ENCODE measurements at places on chromosomes 5 and 9. TPM values are rescaled to one million over a fixed set of nuclear protein-coding genes. Genes with fewer than 3 reads are reported as not detected.

CCL21 gene
- 3.7 TPM for total RNA-seq

FBP2 gene
- total RNA-seq: not detected

KCNV2 gene
- total RNA-seq: not detected

CCDC183 gene
- total RNA-seq: not detected

LHFPL2 gene
- total RNA-seq: 2.2 TPM

- no peak for DNase-seq
- H3K4me3 ChIP-seq: no peak overlapping the region
- no peak overlapping the region for H3K27ac ChIP-seq
- no peaks in the 10 kb centered on the region for H3K27me3 ChIP-seq
- peaks cover 7% of the 10 kb centered on the region for H3K4me1 ChIP-seq
These were observed 227.4 kb downstream of the NR3C1 start for GRCh38 chr5:143176048-143176447.

DNA sequence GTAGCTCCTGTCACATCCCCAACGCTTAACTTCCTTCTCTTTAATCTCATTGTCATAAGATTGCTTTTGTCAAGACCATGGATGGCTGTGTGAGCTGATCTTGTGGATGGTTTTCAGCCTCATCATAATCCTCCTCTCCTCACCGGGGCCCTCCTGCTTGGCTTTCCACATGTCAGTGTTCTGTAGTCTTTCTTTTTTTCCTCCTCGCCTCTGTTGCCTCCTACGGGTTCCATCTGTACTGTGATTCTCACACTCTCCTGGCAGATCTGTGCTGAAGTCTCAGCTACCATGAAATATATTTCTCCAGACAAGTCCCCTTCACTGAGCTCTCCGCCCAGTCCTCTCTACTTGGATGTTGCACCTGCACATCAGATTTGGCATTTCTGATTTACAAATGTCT, 34.9 kb upstream of the FAM120AOS start:
- no peaks in the 10 kb centered on the region for H3K27me3 ChIP-seq
- H3K36me3 ChIP-seq: peaks cover 9% of the 10 kb centered on the region
- no peak overlapping the region for H3K27ac ChIP-seq
- no peak overlapping the region for H3K4me3 ChIP-seq
- no peaks in the 10 kb centered on the region for H3K4me1 ChIP-seq
- no peak for DNase-seq

GRCh38 chr5:135434591-135435466, 12.3 kb downstream of the DCANP1 start:
- H3K27ac ChIP-seq: no peak overlapping the region
- H3K27me3 ChIP-seq: no peaks in the 10 kb centered on the region
- no peak for DNase-seq
- peaks cover 9% of the 10 kb centered on the region for H3K4me1 ChIP-seq

- no peak for DNase-seq
- H3K27me3 ChIP-seq: no peaks in the 10 kb centered on the region
- no peak overlapping the region for H3K4me3 ChIP-seq
- no peak overlapping the region for H3K27ac ChIP-seq
- H3K36me3 ChIP-seq: no peaks in the 10 kb centered on the region
These were observed 70.7 kb upstream of the MAN2A1 start for GRCh38 chr5:109619021-109619460.

DNA sequence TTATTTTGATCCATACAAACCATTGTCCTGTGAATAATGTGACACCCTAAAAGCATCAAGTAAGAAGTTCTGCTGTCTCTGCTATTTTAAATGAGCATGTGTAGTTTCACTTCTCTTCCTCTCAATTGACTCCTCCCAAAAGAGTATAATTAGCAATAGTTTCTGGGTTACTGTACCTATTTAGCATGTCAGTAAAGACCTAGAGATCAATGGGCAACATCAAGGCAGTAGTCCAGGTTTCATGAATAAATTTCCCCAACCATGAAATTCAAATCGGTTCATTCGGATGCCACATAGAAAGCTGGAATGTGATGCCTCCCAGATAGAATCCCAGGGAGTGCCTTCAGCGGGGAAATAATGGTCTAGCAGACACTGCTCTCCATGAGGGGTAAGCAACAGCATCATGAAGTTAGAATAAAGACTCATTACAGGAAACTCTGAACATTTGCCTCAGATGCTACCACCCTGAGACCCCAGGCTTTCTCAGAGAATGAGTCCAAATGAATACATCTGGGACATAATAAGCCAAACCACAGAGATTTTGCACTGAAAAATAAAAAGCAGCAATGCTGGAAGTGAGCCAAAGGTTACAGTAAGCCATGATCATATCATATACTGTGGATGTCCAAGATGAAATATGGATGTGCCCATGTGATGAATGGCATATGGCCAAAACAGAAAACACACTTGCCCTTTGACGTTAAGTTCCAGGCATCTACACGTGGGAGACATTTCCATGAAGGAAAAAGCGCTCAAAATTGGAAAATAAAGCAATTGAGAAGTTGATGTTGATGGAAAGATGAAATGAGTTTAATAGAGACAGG, 1107.0 kb upstream of the SEMA6A start:
- no peaks in the 10 kb centered on the region for H3K4me1 ChIP-seq
- no peak for DNase-seq
- H3K27ac ChIP-seq: no peak overlapping the region
- H3K4me3 ChIP-seq: no peak overlapping the region
- H3K36me3 ChIP-seq: no peaks in the 10 kb centered on the region
- H3K27me3 ChIP-seq: no peaks in the 10 kb centered on the region

- H3K27me3 ChIP-seq: no peaks in the 10 kb centered on the region
- DNase-seq: no peak
- H3K4me3 ChIP-seq: no peak overlapping the region
- no peaks in the 10 kb centered on the region for H3K4me1 ChIP-seq
- no peak overlapping the region for H3K27ac ChIP-seq
These were observed 129.6 kb downstream of the TLE1 start for GRCh38 chr9:81559709-81560108.

DNA sequence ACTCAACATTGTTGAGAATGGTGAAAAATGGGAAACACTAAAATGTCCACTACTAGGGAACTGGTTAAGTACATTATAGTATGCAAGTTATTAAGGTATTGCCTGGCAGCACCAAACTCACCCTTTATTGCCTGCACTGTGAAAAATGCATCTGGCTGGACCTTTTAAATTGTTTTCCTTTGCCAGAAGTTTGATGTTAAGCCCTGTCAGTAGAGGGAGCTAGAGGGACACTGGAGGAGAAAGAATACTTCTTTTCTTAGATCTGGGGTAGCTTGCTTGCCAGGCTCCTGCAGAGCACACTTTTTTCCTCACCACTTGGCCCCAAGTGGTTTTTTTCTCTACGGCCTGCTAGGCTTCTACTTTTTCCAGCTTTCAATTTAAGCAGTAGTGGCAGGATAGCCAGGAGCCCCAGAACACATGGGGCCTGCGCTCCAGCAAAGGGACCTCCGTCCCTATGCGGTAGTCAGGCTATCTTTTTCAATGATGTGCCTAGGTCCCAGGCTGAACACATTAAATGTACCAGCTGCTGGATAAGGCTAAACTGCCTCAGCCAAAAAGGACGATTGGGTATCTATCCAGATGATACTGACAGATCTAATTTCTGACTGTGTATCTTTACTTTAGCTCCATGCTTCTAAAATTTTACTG, 8.0 kb upstream of the HABP4 start:
- H3K27ac ChIP-seq: no peak overlapping the region
- no peaks in the 10 kb centered on the region for H3K4me1 ChIP-seq
- no peak overlapping the region for H3K4me3 ChIP-seq
- no peak for DNase-seq
- H3K27me3 ChIP-seq: no peaks in the 10 kb centered on the region

DNA sequence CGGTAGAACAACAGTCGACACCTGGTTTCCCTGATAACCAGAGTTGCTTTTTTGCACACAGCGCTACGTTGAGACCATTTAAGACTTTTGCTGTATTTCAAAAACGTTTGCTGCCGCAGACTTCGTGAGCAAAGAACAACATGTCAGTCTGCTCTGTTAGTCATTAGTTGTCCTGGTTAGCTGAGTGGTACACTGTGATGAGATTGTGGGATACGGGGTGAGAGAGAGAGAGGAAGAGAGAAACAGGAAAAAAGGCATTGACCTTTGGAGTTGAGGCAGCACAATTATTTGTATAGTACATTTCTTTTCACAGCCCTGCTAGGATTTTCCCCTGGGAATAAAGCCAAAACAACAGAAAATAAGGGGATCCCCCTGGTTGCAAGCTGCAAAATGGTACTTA, 306.1 kb upstream of the WWC1 start:
- H3K27ac ChIP-seq: no peak overlapping the region
- H3K27me3 ChIP-seq: no peaks in the 10 kb centered on the region
- no peaks in the 10 kb centered on the region for H3K4me1 ChIP-seq
- H3K36me3 ChIP-seq: no peaks in the 10 kb centered on the region
- H3K4me3 ChIP-seq: no peak overlapping the region
- DNase-seq: no peak

DNA sequence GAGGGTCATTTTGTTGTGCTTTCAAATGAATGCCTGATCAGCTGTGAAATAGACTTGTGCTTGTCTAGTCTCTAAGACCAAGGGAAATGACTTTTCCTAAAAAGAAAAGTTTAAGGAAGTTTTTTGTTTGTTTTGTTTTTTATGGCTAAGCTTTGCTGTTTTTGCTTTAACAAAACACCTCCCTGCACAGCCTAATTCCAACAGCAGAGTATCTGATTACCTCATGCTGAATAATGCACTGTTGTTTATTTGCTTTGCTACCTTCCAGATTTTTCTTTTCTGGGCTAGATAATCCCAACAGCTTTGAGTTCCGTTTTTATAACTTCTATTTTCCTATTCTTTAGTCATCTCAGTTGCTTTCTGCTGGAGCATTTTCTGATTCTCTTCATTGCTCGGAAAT, 95.8 kb downstream of the AOPEP start:
- H3K36me3 ChIP-seq: no peaks in the 10 kb centered on the region
- peak overlapping the region; percentile 39 for H3K27ac ChIP-seq
- H3K4me3 ChIP-seq: no peak overlapping the region
- H3K27me3 ChIP-seq: no peaks in the 10 kb centered on the region

DNA sequence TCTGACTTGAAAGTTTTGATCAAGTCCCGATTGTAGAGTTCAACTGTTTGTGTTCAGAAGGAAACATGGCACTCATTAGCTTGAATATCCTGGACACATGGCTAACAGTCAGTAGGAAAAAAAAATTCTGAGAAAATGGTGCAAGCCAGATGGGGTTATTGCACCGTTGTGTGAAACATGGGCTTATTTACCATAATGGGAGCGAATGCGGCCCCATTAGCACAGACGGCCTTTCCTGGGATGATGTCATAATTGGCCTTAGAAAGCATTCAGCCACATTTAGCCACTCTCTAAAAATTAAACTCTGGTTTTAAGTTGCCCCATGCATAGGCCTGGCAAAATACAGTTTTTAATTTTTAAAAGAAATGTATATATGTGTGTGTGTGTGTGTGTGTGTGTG, 112.1 kb downstream of the IRX2 start:
- no peaks in the 10 kb centered on the region for H3K4me1 ChIP-seq
- DNase-seq: no peak
- no peak overlapping the region for H3K4me3 ChIP-seq
- no peak overlapping the region for H3K27ac ChIP-seq

DNA sequence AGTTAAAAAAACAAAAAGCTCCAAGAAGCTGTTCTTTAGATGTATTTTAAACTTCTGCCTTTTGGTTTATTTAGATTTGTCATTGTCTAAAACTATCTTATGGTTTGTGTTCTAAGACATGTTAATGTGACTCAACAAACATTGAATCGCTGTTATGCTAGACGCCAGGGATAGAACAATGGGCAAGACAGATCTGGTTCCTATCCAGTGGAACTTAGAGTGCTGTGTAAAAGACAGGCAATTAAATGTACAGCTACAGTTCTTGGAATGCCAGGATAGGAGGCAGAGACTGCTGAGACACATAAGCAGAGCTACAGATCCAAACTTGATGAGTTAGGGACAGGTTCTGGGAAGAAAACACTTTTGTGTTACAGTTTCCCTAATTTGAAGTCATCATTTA, 22.4 kb downstream of the LYRM7 start:
- no peaks in the 10 kb centered on the region for H3K4me1 ChIP-seq
- no peak overlapping the region for H3K4me3 ChIP-seq
- no peaks in the 10 kb centered on the region for H3K27me3 ChIP-seq
- DNase-seq: no peak
- H3K36me3 ChIP-seq: no peaks in the 10 kb centered on the region

- H3K36me3 ChIP-seq: no peaks in the 10 kb centered on the region
- no peak overlapping the region for H3K4me3 ChIP-seq
- H3K4me1 ChIP-seq: peaks cover 20% of the 10 kb centered on the region
- H3K27me3 ChIP-seq: no peaks in the 10 kb centered on the region
- no peak for DNase-seq
These were observed 179.5 kb downstream of the KIF4B start for GRCh38 chr5:155193029-155193428.

All from esophagus squamous epithelium (tissue), 5 donors.